Stimulated activated CD4-positive, alpha-beta T cell treated with anti-CD3 and anti-CD28 coated beads, Interleukin-1b, Interleukin-23, amount 100 ng/mL, for 48 hours (primary cell): ENCODE measurements at places on chromosomes 6 and 20.

DNA sequence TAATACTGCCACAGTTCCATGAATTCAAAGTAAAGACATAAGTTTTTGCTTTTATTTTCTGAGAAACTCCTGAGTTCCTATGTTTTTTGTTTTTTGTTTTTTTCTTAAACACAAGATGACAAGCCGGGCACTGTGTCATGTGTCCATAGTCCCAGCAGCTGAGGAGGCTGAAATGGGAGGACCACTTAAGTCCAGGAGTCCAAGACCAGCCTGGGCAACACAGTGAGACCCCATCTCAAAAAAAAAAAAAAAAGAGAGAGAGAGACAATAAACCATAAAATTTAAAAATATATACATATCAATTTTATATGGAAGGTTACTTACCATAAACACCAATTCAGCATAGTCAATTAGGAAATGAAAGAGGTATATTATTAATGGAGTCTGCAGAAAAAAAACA, 31.9 kb downstream of the PIGU start:
- no peak for DNase-seq

DNA sequence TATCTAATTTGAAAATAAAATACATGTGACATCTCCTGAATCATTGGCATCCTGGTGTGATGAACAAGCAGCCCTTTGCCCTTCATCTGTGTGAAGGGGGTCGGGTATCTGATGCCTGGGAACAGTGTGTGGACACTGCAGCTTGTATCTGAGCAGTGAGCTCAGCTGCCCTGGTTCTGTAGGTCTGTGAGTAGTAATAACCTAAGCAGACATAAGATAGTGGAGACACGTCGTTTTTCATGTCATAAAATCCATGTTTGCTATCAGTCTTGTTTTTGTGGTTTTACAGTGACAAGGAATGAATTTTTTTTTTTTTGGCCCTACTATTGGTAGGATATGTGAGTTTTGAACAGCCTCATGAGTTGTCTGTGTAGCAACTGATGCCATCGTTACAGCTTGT, 133.0 kb downstream of the JARID2 start:
- DNase-seq = no peak

DNA sequence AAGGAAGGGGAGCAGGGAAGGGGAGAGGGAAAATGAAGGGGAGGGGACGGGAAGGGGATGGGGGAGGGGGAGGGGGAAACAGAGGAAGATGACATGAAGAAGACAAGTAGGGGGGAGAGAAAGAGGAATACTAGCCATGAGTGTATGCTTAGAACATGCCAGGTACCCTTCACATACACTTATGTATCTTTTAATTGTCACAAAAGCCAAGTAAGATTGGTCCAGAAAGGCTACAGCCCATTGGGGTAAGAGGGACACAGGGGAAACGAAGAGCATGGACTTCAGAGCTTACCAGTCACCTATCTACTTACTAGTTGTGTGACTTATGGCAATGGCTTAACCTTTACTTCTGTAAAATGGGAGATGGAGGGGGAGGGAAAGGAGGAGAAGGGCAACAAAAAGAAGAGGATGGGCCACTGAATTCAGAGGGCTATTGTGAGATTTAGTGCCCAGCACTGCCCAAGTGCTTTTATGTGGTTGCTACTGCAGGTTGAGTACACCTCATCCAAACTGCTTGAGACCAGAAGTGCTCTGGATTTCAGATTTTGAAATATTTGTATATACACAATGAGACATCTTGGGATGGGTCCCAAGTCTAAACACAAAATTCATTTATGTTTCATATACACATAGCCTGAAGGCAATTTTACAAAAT, 90.3 kb downstream of the ARHGAP18 start:
- no peak for DNase-seq

DNA sequence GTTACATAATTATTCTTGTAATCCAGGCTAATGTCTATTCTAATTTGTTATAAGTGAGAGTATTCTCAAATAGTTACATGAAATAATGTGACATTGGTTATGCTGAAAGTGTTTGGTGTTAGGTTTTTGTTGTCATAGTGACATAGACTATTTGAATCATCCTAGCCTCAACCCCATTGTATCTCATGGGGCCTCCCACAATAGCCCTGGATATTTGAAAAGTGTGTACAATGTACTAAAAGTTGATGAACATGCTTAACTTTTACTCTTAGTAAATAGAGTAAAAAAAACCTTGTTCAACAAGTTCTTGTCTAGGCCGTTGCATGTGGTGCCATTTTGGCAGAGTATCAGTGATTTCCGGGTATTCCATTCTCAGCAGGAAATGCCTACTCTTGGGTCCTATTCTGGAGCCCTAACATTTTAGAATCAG, 83.0 kb downstream of the RTN4IP1 start:
- DNase-seq = no peak

GRCh38 chr6:166624275-166624674, 2.8 kb downstream of the RPS6KA2 start:
- DNase-seq = no peak

- DNase-seq = no peak
Observed at GRCh38 chr6:39451831-39452230, 129.3 kb upstream of the KCNK16 start.

GRCh38 chr20:2558581-2559278, 22.4 kb downstream of the TMC2 start:
- DNase-seq = no peak

DNA sequence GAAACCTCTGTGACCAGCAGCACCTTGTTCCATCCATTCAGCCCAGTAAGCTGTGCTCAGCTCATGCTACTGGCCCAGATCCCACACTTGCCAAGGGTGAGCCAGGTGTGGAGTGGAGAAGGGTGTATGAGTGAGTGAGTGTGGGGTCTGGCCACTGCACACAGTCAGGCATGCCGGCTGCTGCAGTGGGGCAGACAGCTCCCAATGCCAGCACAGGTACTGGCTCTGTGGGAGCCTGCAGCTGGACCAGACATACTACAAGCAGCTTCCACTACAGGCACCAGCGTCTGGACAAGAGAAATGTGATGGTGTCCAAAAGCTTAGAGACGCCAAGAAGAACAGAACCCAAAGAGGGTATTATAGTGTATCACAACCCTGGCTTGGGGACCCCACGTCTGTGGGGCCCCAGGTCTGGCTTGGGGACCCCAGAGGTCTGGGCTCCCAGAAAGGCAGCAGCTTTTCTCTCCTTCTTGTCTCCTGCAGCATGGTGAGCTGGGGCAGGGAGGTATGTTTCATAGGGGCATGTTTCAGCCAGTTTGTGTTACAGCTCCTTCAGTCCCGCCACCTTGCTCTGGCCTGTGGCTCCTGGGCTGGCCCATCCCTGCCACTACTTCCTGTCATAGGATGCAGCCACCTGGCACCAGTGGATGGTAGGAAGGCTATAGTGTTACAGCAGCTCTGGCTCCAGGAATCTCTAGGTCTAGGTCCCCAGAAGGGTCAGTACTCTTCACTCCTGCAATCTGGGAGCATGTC, 152.4 kb upstream of the HSF2 start:
- DNase-seq = no peak

DNA sequence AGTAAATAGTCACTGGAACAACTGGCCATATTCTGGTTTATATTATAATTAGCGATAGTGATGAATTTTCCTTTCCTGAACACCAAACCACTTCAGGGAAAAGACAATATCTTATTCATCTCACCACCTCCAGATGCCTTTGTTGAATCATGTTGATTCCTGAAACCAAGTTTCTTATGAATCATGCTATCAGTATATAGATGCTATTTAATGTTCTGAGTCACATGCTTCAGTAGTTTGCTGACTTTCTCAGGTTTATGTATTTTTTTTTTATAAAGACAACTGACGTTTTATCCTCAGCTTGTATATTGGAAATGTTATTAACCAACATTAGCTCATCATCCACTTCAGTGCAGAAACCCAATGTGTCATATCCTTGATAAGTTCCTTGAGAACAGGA, 710.2 kb upstream of the POU3F2 start:
- DNase-seq = no peak

DNA sequence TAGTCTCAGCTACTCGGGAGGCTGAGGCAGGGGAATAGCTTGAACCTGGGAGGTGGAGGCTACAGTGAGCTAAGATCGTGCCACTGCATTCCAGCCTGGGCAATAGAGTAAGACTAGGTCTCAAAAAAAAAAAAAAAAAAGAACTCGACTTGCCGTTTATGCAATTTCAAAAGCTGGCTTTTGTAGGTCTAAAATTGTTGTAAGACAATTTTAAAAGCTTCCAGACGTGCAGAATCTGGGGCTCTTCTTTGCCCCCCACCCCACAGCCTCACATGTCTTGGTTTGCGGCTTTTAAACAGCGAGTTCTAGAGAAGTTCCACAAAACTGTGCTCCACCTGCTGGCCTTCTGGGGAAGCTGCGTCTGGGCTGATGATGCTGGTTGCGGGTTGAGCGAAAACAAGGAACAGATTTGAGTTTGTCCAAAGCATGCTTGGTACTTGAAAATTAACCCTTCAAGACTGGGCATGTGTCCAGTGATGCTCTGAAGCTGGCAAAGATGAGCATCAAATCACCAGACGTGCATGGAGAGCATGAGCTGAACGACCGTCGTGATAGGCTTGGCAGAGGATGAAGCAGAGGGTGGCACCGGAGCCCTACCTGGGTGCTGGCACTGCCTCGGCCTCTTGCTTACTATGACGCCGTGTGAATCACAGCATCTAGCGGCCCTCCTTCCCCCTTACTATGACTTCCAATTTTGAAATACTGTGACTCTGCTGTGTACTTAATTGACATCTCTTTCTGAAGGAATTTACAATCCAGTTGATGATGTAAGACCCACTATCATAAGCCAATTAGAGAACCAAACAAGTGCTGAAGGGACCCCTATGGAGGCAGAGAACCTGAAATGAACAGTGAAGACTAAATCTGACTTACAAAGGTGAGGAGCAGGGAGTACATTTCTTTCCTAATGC, 171.4 kb downstream of the GMPR start:
- DNase-seq = peak; percentile 61

GRCh38 chr6:45420083-45420908, 42.6 kb upstream of the SUPT3H start:
- peak; percentile 53 for DNase-seq

DNA sequence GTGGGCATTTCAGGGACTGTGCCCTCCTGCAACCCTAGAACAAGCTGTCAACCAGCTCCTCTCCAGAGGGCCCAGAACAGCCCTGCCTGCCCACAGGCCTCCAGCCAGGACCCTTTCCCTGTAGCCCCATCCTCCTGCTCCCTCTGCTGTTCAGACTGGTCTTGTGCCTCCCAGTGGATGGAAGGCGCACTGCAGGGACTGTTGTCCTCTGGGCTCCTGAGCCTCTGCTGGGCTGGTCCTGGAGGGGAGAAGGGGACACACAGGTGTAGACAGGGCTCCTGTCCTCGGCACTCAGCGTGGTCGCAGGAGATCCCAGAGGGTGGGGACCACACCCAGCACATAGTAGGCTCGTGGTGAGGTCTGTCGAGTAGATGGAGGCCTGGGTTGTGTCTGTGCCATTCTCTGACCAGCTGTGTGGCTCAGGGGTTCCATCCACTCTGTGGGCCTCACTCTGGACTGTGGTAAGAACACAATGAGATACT, 11.5 kb downstream of the ITPR3 start:
- peak; percentile 55 for DNase-seq

DNA sequence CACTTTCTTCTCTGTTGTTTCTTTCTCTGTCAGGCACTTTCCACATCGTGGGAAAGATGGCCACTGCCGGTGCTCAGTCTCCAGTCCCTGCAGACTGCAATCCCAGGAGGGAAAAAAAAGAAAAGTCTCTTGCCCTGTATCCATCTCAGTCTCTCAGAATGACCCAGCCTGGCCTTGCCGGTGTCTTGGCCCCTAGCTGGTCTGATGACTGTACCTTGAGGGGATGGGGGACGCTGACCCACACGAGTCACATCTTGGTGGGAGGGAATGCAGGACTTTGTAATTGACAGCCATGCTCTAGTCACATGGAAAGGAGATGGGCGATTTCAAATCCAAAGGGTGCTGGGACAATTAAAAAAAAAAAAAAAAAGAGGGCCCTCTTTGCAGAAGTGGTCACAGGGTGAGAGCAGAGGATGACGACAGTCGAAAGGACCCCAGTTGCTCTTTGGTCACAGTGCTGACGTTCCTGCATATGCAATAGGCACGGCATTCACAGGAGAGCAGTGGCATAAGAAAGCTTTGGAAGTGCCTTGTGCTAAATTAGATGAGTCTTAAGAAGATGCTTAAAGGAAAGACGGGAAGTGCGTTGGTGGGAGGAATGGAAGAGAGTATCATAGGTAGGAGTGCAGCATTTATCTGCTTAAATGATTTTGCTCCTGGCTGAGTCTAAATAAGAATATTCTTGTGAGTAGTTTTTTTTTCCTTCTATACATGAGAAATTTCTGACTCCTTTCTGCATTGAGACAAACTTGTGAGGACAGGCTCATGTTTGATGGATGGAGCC, 63.9 kb upstream of the AKAP12 start:
- no peak for DNase-seq

GRCh38 chr20:49983123-49983847, 505 bp downstream of the SNAI1 start:
- DNase-seq = no peak

- peak; percentile 25 for DNase-seq
Observed at GRCh38 chr6:87436435-87436834, 28.7 kb downstream of the CFAP206 start.

GRCh38 chr6:10413850-10414738, 780 bp downstream of the TFAP2A start:
- no peak for DNase-seq

DNA sequence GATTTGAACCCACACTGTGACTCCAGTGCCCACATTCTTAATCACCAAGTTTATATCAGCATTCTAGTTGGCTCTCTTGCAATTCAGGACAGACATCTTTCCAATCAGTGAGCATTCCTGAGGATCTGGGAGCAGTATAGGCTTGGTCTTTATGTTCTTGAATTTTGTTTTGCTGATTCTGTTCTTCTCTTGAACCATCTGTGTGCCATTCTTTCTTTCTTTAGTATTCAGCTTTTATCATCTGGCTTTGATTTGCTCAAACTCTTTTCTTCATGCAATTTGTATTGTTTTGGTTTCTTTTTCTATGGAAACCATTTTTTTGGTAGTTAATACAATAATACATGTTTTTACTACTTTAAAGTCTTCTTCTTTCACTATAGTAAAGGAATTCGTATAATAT, 162.4 kb downstream of the CD109 start:
- DNase-seq = no peak

DNA sequence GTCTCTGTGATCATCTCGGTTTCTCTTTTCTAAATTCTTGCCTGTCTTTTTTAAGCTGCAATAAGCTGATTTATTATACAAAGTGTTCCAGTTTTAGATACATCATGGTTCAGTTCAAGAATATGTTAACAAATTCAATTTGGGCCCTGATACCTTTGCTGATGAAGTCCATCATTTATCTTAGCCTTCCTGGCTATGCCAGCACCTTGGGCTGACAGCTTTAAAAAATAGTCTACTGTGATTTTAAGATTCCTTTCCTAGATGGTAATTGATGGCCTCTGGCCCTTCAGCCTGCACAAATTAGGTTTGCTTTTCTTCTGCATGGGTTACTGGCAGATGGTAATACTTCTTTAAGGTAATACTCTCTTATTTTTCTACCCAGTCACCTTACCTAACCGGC, 7.1 kb upstream of the TMEM217 start:
- DNase-seq = no peak
